H1 (cell line): ENCODE measurements at places on chromosomes 7 and 10. TPM values are rescaled to one million over a fixed set of nuclear protein-coding genes. Genes with fewer than 3 reads are reported as not detected.

DNA sequence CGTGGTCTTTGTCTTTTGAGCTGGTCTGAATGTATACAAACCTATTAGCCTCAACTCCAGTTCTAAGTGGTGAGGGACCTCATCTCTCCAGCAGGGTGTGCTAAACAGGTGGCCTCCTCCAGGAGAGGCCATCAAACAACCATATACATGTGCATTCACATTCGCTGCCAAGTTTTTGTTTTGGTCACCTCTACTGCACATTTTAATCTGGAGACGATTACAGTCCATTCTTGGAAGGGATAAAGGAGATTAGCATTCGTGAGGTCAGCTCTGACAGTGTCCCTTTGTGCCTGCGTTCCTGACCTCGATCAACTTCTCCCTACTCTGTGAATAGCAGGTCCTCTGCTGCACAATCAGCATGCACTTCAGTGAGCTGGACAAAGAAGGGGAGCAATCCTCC lies 60.8 kb downstream of the RHOBTB1 start:
- DNase-seq, result no peak

The LIPM gene
- total RNA-seq, result not detected in 2 replicates

DNA sequence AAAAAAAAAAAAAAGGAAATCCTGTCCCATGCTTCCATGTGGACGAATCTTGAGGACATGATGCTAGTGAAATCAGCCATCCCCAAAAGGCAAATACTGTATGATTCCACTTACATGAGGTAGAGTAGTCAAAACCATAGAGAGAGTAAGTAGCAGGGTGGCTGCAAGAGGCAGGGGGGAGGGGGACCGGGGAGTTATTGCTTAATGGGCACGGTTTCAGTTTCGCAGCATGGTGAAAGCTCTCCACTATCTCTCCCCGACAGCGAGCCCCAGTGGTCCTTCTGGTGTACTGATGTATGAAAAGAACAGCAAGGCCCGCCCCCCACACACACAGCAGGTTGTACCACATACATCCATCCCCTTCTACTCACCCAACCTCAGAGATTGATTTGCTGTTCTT lies 32.8 kb downstream of the NOD1 start:
- DNase-seq, result no peak

- peak; percentile 88 for DNase-seq
These were observed 40.0 kb upstream of the SORBS1 start for GRCh38 chr10:95601116-95601719.

- DNase-seq, result no peak
These were observed 1025.0 kb upstream of the CELF2 start for GRCh38 chr10:9992661-9993060.

The CPED1 gene
- total RNA-seq, result 0.25 and 0.39 TPM in 2 replicates

- DNase-seq, result peak; percentile 56
These were observed 9.1 kb downstream of the KLF6 start for GRCh38 chr10:3775696-3776551.

DNA sequence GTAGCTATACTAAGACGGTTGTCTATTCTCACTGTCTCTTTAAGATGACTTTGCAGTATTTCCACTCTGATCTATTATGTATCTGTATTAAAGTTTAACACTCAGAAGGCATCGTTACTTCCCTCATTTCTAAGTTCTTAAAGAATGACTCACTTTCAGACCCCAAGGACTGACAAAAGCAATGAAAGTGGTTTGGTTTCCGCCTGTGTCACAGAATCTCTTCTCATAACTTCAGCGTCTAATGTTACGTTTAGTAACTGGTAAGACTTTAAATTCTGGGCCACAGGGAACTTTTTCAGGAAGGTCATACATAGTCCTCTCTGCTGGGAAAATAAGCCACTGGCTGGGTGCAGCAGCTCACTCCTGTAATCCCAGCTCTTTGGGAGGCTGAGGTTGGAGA lies 892.0 kb upstream of the AUTS2 start:
- no peak for DNase-seq

DNA sequence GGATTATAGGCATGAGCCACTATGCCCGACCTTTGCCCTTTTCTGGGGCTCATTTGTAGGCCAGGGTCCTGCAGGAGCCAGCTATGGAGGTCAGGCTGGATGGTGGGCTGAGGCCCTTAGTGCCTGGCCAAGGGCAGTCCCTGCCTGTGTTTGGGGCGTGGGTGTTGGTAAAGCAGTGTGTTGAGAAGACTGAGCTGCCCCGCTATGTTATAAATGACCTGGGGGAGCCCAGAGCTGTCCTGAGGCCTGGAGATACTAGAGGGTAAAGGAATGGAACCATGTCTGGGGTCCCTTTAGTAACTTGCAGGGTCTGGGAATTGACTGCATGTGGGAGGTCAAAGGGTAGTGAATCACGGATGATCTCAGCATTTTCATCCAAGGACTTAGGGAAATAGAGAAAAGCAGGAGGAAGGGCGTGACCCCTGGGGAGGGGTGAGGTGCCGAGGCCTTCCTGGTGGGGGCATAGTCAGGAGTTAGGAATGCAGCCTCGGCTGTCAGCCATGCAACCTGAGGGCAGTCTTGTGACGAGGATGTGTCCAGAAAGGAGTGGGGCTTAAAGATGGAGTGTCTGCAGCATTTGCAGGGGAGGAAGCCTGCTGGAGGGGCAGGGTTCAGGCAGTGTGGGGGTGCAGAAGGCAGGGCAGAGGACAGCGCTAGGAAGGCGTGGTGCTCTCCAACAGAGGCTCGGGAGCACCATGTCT lies 31.5 kb downstream of the TMEM248 start:
- DNase-seq, result no peak

The GIMAP4 gene
- total RNA-seq, result 0.22 TPM in 1 of 2 replicates, not detected in the other

GRCh38 chr7:116461500-116461899 lies 38.0 kb upstream of the CAV2 start:
- DNase-seq, result no peak

DNA sequence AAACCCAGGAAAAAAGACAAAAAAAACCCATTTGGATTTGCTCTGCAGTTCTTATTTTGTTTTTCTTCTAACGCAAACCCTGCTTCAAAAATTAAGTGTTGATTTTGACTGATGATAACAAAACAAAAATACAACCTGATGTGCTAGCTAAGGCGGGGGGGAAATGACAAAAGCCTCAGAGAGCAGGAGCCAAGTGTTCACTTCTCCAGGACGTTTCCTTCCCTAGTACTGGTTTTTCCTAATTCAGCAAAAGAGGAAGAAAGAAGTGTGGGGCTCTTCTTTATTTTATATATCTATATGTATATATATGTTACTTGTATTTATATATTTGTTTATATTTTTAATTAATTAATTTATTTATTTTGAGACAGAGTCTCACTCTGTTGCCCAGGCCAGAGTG lies 28.0 kb downstream of the SNX10 start:
- DNase-seq, result no peak

The FAM180A gene
- not detected in 2 replicates for total RNA-seq

GRCh38 chr10:33315891-33316290 lies 18.6 kb downstream of the NRP1 start:
- no peak for DNase-seq

The ARID5B gene
- total RNA-seq, result 0.90 and 1.1 TPM in 2 replicates

The PON3 gene
- not detected in 2 replicates for total RNA-seq

The ODAD2 gene
- 4.1 and 4.3 TPM in 2 replicates for total RNA-seq

The KLLN gene
- 0.71 and 0.73 TPM in 2 replicates for total RNA-seq

DNA sequence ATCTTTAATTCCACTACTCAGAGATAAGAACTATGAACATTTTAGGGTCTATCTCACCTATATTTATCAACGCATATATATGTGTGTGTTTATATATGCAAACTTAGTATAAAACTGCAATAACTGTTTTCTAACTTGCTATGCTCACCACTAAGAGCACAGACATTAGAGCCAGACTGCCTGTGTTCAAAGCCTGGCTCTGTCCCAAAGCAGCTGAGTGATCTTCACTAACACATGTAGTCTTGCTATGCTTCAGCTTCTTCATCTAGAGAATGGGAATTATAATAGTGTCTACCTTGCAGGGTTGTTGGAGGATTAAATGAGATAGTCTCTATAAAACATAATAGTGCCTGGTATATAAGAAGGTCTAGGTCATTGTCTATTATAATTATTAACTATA lies 165.5 kb downstream of the MAGI2 start:
- no peak for DNase-seq

The OR2A7 gene
- 1.6 and 1.9 TPM in 2 replicates for total RNA-seq

GRCh38 chr7:121961089-121961867 lies 88.3 kb downstream of the PTPRZ1 start:
- DNase-seq, result no peak

DNA sequence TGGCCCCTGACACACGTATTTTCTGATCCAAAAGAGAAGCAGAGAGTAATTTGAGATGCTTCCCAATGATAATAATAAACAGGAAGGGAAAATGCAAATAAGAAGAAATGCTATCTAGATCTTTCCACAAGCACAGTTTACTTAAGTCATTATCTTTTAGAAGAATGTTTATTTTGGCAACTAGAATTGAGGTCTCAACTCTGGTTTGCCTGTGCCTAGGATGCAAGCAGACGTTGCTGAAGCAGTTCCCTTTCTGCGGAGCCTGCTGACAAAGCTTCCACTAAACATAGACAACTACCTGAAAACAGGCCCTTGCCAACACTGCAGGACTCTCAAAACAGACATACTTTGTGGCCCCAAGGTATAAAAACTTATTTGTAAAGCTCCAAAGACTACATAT lies 315.8 kb upstream of the POM121L12 start:
- DNase-seq, result no peak

The ABCC2 gene
- total RNA-seq, result 0.42 and 1.1 TPM in 2 replicates

DNA sequence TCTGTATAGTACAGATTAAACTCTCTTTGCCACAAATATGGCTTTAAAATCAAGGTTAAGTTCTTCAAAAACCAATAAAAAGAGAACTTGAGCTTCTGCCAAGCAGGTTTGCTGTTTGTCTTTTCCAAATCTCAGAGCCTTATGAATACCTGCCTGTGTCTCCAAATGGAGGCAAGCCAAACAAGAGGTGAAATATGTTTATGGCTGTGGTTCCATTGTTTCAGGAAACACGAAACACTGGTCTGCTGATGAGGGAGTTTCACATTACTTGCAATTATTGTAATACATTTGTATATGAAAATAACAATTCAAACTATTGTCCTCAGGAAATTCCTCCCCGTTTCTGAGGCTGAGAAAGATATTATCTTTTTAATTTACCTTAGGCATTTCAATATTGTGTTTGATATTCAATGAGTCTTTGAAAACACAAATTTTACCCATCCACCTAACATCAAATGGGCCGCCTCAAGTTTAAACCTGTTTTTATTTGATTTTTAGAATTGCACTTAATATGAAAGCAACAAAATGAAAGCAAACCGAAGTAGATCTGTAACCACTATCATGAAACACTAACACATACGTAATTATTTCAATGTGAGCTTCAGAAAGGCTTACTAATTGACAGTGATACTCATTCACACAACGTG lies 359.3 kb downstream of the HGF start:
- DNase-seq, result no peak
